Stimulated activated naive B cell treated with anti-CD40 and anti-IgM and Interleukin-4, amounts not matched to agents 10 μg/mL and 1 μg/mL and 100 μg/mL, for 72 hours (primary cell): ENCODE measurements at places on chromosomes 6 and 20.

DNA sequence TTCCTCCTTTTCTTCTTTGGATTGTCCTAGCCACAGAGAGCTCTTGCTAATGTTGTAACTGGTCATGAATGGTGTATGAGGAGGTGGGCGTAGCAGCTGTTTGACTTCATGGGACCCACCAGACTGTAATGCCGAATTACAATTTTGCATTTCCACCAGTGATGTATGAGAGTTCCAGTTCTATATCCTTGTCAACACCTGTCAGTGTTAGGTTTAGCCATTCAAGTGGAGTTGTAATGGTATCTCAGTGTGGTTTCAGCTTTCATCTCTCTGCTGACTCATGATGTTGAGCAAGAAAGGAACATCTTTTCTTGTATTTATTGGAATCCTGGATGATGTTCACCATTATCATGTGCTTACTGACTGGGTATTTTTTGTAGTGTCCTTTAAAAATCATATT lies 5.1 kb downstream of the IGF2R start:
- H3K27me3 ChIP-seq: no peaks in the 10 kb centered on the region
- peaks cover 57% of the 10 kb centered on the region for H3K36me3 ChIP-seq
- DNase-seq: no peak
- peak overlapping the region; percentile 35 for H3K4me3 ChIP-seq
- H3K4me1 ChIP-seq: peaks cover 85% of the 10 kb centered on the region

DNA sequence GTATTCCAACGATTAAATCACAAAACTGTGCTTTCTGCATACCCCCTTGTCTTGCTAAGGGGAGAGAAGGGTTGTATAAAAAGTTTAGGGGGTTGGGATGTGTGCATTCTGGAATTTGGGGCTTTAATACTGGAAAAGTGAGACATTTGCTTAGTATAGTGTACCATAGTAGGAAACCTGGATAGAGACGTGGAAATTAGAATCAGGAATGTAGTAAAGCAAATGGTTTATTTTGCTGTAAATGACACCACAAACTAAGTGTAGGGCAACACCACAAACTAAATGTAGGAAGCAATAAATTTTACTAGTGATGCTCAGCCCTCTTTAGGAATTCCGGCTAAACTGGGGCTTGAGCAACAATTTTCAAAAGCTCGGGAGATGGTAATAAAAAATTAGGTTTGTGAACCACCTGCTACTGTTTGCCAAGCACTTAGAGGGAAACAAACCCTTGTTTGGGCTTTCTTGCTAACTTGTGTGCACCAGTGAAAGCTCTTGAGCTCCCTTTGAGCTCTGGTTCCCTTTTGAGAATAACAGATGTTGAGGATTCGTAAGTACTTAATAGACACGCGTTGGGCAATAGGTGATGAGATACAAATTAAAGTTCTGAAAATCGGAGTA lies 13.8 kb downstream of the BRD2 start:
- DNase-seq: no peak
- H3K27me3 ChIP-seq: no peaks in the 10 kb centered on the region
- peaks cover 42% of the 10 kb centered on the region for H3K36me3 ChIP-seq

DNA sequence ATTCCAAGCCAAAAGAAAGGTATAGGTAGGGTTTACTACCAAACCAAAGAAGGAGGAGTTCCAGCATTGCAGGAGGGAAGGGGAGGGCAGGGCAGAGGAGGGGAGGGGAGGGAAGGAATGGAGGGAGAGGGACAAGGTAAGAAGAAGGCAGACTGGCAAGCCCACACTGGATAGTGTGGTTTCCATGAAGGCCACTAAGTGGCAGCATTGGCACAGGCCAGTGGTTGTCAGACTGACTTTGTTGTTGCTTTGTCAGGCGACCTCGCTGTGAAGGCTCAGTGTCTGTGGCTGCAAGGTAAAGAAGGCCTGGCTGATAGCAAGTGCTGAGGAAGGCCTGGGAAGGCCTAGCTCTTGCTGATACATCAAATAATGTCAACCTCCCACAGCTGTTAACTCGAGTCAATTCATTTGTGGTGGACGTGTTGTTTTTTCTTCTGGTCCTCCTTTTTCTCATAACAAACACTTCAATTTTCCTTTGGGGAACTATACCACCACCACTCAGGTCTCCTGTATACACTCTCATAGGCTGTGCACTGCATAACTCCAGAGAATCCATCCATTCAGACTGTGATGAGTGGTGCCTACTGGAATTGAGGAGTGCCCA lies 7.7 kb upstream of the ZNF334 start:
- peaks cover 2% of the 10 kb centered on the region for H3K4me1 ChIP-seq
- H3K36me3 ChIP-seq: no peaks in the 10 kb centered on the region
- peak; percentile 47 for DNase-seq
- H3K4me3 ChIP-seq: no peak overlapping the region
- H3K27me3 ChIP-seq: peaks cover 28% of the 10 kb centered on the region
- no peak overlapping the region for H3K27ac ChIP-seq

DNA sequence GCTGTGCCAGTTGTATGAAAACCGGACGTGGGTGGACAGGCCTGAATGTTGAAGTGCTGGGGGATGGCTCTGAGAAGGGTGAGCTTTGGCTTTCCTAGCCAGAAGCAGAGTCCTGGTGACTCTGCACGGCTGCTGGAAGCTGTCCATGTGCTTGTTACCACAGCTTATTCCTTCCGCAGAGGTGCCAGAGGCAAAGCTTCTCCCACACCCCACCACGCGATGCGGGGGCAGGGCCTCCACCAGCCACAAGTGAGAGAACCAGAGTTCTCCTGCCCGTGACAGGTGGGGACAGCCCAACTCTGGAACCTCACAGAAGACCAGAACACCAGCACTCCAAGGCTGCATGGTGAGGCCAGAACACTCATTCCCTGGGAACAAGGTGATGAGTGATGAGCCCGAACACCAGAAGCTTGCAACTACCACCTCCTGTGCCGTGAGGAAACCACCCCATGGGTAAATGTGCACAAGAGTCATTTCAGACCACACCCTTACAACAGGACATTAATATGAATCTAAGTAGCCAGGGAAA lies 36.7 kb downstream of the JAG1 start:
- no peaks in the 10 kb centered on the region for H3K36me3 ChIP-seq
- no peak for DNase-seq
- no peaks in the 10 kb centered on the region for H3K27me3 ChIP-seq
- H3K27ac ChIP-seq: no peak overlapping the region

GRCh38 chr20:20772497-20773085 lies 60.1 kb upstream of the RALGAPA2 start:
- DNase-seq: no peak
- H3K27me3 ChIP-seq: peaks cover 18% of the 10 kb centered on the region
- no peaks in the 10 kb centered on the region for H3K36me3 ChIP-seq
- H3K4me1 ChIP-seq: peaks cover 7% of the 10 kb centered on the region
- no peak overlapping the region for H3K4me3 ChIP-seq
- no peak overlapping the region for H3K27ac ChIP-seq

DNA sequence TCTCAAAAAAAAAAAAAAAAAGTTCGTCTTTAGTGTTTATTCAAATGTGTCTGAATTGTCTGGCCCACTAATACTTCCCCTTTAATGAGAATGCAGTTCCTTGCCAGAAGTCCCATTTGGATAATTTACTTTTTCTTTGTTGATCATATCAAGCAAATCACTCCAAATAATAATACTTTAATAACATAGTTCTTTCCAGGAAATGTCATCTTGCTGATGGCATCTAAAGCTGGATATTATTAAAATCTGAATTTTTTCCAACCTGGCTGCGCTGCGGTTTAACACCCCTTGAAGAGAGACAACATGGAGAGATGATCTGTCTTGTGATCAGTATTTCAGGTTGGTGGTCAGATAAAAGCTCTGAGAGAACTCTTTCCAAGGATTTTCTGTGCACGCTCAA lies 111.2 kb upstream of the CNKSR3 start:
- no peaks in the 10 kb centered on the region for H3K36me3 ChIP-seq
- no peak for DNase-seq
- H3K4me1 ChIP-seq: no peaks in the 10 kb centered on the region
- H3K27me3 ChIP-seq: no peaks in the 10 kb centered on the region
- H3K4me3 ChIP-seq: no peak overlapping the region
- no peak overlapping the region for H3K27ac ChIP-seq

DNA sequence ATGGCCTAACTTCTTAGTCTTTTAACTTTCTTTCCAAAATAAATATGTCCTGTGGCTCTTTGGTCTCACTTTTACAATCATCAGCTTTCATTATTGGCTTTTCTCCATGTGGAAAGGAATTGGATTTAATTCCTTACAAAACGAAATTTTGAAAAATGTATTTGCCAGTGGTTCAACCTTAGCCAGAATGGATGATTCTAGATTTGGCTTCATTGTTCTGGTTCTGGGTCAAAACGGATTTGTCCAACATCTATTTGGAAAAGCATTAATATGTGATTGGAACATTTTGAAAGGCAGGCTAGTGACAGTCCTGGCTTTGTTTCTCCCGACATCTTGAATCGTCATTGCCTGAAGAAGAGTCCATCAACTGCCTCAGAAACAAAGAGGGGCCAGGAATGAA lies 59.2 kb downstream of the TENT5A start:
- no peaks in the 10 kb centered on the region for H3K27me3 ChIP-seq
- no peak overlapping the region for H3K4me3 ChIP-seq
- DNase-seq: no peak
- H3K27ac ChIP-seq: no peak overlapping the region

DNA sequence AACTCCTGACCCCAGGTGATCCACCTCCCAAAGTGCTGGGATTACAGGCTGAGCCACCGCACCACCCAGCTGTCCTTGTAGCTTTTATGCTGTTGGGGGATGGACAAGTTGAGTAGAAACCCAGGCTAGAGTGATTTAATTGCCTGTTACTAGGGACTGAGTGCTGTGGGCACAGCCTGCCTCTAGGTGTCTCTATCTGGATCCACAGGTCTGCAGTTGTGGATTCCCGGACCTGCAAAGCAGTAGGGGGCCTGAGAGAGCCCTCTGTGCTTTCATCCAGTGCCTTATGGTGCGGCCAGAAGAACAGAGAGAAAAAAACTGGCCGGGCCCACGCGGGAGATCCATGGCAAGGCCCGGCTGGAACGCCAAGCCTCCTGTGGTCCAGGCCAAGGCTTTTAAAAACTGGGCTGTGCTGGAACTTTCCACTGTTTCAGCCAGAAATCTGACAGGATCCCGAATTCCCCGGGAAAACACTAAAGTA lies 5.2 kb downstream of the SIRPA start:
- H3K4me3 ChIP-seq: peak overlapping the region; percentile 25
- H3K36me3 ChIP-seq: peaks cover 76% of the 10 kb centered on the region
- no peaks in the 10 kb centered on the region for H3K27me3 ChIP-seq
- H3K27ac ChIP-seq: peak overlapping the region; percentile 97
- DNase-seq: no peak
